ENCODE measurements at places on chromosomes 1 and 21. TPM values are rescaled to one million over a fixed set of nuclear protein-coding genes. Genes with fewer than 3 reads are reported as not detected.

SPRR2F gene
- 7.7 TPM for total RNA-seq

TMEM51 gene
- total RNA-seq: 34.7 TPM

GRCh38 chr1:14778898-14779865, 180.7 kb downstream of the KAZN start:
- no peak for ATAC-seq

TFAP2E gene
- not detected for total RNA-seq

SLAMF1 gene
- total RNA-seq: 2.8 TPM

- ATAC-seq: peak; percentile 61
Observed at GRCh38 chr1:95023399-95024043, 49.2 kb downstream of the ALG14 start.

GRCh38 chr21:14737922-14738321, 191.8 kb upstream of the SAMSN1 start:
- no peak for ATAC-seq

GRCh38 chr1:58035523-58035922, 511.0 kb downstream of the OMA1 start:
- no peak for ATAC-seq

Data from gastroesophageal sphincter (tissue), 4 donors.